ENCODE measurements at places on chromosomes 7 and 10.

GRCh38 chr10:63171255-63171855 lies 38.2 kb downstream of the NRBF2 start:
- no peak for DNase-seq

GRCh38 chr7:37208528-37208927 lies 240.1 kb downstream of the ELMO1 start:
- no peak for DNase-seq

DNA sequence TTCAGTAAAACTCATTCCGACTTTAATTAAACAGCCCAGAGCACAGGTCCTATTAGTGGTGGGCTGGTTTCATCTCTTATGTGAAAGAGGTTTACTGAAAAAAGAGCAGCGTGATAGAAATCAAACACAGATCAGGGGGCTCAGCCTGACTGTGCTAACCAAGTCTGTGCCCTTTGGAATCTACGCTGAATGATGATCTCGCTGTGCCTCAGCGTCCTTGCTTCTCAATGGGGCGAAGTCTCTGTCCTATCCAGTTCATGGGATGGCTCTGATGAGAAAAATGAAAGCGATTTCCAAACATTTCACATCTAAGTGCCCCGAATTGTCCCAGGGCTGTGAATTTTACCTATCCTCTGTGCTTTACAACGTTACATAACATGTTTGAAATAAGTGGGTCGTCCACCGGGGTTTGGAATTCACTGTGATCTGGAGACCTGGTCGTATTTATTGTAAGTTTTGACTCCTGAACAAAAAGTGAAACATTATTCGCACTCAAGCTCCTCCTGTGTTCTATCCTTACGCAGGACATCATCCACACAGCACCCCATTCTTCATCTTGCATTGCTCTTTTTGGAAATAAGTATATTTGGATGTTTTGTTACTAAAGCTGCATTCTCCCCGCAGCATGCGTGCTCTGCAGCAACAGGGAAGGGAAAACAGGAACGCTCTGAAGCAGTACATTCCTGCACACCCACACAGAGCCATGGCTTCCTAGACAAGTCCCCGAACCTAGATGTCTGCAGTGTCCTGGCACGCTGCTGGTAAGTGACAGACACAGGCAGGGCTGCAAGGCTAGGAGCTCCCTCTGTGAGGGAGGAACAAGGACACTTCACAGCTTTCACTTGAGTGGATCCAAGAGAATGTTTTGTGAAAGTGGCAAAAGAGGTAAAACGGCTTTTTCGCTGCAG lies 83.5 kb downstream of the SLC37A3 start:
- no peak for DNase-seq

DNA sequence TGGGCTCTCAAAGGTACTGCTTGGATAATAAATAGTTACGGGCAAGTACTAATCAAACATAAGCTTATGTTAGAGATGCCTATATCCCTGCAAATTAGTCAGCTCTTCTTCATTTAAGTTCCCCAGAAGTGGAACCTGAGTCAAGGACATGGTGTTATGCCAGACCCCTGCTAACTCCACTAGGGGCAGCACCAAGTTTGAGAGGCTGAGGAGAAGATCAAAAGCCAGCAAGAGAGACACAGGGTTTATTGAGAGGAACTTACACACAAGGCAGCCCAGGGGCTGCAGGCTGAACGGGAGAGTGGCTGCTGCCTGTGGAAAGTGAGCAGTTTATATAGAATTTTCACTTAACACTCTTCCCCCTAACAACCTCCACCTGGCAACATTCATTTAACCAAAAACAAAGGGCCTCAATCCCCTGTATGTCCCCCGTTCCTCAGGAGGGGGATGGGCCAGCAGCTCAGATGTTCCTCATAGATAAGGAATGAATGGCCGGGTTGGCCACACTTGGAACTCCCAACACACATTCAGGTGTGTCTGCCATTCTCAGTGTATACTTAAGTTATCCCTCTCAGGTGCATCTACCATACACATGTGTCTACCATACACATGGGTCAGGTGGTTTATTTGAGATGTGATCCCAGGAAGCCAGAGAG lies 62.6 kb upstream of the GHITM start:
- DNase-seq = no peak

GRCh38 chr10:44682507-44682906 lies 228.6 kb upstream of the TMEM72 start:
- no peak for DNase-seq

GRCh38 chr10:18577823-18578685 lies 73.3 kb downstream of the NSUN6 start:
- DNase-seq = no peak
